ENCODE measurements at places on chromosomes 2 and 18. TPM values are rescaled to one million over a fixed set of nuclear protein-coding genes. Genes with fewer than 3 reads are reported as not detected.

Gene LRRC30
- total RNA-seq = not detected

Gene PLEKHM3
- 8.5 TPM for total RNA-seq

Gene CLEC4F
- total RNA-seq = not detected

Gene UGT1A4
- not detected for total RNA-seq

Gene SLC5A7
- not detected for total RNA-seq

Gene CFC1
- total RNA-seq = not detected

Gene CRYBA2
- not detected for total RNA-seq

Gene FAM98A
- 97.1 TPM for total RNA-seq

Gene INPP5D
- total RNA-seq = 43.3 TPM

Gene MCFD2
- 138 TPM for total RNA-seq
